ENCODE measurements at places on chromosomes 5 and 9.

DNA sequence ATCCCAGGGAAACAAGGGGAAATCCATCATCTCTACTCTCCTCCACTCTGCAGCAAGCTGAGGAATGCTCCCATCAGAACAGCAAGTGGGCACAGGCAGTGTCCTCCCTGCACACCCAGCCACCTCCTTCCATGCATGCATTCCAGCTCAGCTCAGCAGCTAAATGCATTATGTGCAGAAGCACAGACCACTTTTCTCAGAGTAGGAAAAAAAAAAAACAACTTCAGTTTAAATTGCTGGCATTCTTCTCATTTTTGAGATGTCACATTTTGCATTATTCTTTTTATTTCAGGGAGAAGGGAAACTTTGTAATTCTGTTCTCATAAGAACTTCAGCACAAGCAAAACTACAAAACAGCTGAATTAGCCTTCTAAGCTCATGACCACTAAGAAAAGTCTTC, 312.2 kb downstream of the SEMA5A start:
- no peak for DNase-seq

GRCh38 chr9:125593581-125594222, 113.3 kb downstream of the MAPKAP1 start:
- DNase-seq, result no peak

GRCh38 chr9:34253460-34253837, 74.6 kb downstream of the UBAP1 start:
- no peak for DNase-seq

DNA sequence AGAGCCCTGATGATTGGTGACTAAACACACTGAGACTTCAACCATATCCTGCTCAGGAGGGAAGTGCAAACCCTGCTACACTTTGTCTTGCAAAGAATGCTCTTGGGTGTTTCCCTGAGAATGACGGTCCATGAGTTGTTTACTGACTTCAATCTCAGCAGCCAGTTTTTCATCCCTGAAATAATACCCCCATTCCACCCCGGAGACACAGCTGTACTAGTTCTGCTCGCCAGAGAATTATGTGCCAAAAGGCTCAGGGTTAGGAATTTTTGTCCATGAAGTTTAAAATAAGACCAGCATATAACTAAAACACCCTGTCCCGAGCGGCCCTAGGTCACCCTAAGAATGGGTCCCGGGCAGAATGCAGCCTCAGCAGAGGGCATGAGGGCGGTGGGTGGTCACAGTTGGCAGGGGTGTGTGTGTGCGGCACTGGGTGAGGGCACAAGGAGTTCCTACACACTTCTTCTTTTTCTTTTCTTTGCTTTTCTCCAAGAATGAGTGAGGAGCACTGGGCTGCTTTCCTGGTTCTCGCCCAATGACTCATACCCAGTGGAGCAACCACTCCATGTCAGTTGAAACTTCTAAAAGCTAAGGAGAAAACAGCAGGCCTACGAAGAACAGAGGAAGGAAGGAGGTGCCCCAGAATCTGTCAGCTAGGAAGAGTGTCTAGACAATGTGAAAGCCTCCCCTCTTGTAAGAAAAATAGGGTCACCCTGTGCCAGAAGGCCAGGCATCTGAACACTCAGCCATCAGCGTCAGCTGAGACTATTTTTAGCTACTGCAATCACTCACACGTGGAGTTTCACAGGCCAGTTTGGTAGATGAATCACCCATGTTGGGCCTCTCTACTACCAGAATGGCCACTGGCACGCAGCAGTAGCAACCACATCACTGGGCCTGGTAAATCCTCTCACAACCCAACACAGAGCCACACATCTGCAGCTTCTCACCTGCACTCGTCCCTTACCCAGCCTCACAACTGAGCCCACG, 105.9 kb downstream of the DPYSL3 start:
- peak; percentile 89 for DNase-seq

GRCh38 chr9:91693226-91693625, 256.8 kb downstream of the ROR2 start:
- no peak for DNase-seq

DNA sequence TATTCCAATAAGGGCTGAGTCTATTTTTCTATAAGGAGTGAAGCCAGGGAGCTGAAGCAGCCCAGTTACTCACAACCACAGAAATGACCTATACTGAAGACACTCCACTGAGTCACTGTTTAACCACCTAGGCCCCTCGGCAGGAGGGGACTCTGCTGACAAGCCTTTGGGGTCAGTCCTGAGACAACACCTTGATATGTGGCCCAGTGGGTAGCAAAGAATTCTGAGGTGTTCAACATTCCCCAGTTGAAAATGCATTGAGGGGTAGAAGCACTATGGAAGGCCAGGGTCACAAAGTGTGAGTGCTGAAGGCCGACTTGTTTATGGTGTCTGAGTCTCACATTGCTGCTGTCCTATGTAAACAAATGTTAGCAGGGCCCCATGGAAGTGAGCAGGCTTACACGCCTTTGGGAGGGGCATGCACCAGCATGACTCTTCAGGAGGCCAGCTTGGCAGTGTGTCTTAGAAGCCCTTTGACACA, 112.6 kb upstream of the NFIL3 start:
- DNase-seq, result no peak

DNA sequence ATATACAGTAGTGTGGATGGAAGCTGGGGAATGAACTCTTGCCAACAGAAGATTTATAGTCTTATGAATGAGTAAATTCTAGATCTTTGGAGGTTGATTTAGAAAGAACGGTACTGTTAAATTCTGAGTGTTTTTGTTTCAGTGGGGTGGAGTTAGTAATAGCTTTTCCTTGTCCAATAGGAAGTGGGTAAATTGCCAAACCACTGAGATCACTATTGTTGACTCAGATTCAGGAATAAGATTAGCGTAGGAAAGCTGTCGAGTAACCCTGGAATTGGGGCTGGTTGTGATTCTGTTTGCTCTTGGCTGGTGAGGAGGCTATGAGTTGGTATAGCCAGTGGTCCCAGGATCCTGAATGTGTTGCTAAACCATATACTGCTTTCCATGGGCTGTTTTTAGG, 155.6 kb downstream of the ARHGAP26 start:
- DNase-seq, result peak; percentile 59

- peak; percentile 94 for DNase-seq
Measured at GRCh38 chr5:95961617-95962474, at the start of gene ELL2. TSS of gene ELL2 (minus strand) at chr5:95961851. CDS start at chr5:95961721, 130 bp downstream.

DNA sequence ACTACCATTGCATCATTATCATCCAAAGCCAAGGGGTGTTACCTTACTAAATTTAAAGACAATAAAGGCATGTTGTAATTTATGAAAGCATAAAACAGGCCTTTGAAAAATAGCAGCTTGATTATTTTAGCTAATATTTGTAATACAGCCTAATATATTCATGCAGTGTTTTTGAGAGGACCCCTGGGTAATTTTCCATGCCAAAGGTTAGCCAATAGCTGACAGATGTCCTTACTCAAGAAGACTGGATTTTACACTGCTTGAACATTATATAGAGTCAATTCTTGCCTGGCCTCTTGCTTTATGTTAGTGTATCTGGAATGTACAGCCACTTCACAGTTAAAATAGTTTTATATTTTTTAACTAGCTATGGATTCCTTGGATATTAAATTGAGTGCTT, 337.8 kb upstream of the PAPPA start:
- no peak for DNase-seq

DNA sequence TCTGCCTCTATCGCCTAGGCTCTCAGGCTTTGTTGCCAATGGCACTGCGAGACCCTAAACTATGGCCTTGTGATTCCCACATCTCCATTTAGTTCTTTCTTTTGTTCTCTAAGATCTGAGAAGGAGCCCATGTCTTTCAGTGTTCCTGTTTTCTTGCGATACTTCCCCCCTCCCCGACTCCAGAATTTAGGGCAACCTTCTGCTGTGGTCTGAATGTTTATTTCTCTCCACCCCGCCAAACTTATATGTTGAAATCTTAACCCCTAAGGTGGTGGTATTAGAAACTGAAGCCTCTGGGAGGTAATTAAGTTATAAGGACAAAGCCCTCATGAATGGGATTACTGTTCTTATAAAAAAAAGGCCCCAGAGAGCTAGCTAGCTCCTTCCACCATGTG, 6.4 kb downstream of the TMC1 start:
- DNase-seq, result no peak

GRCh38 chr9:116494815-116495634, 192.1 kb upstream of the TRIM32 start:
- DNase-seq, result no peak

- DNase-seq, result no peak
Measured at GRCh38 chr5:175621971-175622370, 35.9 kb upstream of the HRH2 start.

DNA sequence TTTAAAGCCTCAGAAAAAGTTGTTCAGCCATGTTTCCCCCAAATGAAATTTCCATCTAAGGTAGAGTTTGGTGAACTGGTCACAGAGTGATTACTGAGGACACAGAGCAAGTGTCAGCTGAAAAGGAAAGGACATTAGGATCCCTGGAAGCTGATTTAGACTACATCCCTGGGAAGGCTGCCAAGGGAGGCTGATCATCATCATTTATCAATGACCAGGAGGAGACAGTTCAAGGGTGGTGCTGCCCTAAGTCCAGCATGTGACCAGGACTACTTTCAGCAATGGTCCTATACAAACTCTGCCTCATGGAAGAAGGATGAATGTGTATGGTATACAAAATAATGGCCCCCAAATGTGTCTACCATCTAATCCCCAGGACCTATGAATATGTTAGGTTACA, 120.6 kb downstream of the PIK3R1 start:
- DNase-seq, result no peak

DNA sequence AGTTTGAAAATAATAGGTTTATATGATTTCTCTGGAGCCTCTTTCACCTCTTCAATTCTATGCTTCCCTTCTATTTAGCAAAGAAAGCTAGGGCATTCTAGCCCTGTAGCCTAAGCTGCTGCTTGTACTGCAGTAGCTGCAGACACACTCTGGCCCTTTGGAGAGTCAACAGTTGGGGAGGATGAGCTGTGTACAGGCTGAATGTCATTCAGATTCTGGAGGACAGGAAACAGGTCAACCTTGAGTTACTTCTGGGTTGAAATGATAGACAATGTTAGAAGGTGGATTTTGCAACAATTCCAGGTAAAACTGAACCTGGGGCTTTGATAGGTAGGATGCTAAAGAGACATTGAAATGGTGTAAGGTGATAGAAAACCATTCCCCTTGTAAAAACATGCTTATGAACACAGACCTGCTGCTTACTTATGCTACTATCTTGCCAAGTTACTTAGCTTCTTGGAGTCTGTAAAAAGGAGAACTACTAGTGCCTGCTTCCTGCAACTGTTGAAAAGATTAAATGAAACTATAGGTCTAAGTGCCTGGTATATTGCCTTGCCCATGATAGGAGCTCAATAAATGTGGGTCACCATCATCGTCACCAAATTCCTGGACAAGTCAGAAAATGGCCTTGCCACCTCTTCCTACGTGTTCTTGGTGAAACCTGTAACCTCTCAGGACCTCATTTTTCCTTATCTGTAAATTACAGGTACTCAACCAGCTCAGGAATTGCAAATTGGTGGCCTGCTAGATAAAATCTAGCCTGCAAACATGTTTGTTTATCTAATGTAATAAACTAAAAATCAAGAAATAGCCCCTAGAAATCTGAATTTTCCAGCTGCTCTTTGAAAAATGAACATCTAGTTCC, 83.7 kb downstream of the GALNT10 start:
- no peak for DNase-seq

GRCh38 chr9:88011005-88011766, 36.9 kb upstream of the CDK20 start:
- DNase-seq, result no peak

- DNase-seq, result no peak
Measured at GRCh38 chr9:28301281-28301680, 728.0 kb upstream of the C9orf72 start.

DNA sequence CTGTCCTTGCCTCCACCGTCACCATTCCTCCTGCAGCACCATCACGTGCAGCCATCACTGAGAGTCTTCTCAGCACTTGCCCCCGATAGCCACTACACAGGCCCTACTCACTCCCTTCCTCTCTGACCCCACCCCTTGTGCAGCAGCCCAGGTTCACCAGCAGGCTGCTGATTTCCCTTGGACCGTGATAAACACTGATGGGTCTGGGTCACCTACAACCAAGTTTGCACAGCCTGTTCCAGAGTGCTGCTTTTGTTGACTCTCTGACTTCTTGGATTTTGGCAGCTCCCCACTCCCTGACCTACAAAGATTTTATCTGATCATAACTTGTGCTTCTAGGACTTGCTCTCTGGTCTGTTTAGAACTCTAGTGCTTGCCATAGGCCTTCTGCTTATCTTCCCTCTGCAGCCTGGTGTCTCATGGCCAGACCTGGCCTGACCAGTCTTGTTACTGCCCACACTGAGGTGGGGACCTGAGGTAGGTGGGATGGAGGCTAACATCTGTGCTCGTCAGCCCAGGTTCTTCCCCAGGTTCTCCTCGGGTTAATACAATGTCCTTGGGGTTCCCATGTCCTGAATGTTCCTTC, 109.3 kb downstream of the TARS1 start:
- no peak for DNase-seq

GRCh38 chr9:99221266-99221620, 499 bp downstream of the ALG2 start:
- no peak for DNase-seq

All from AG09319 (cell line).